Gastroesophageal sphincter (tissue), 4 donors: ENCODE measurements at places on chromosomes 6 and 20. TPM values are rescaled to one million over a fixed set of nuclear protein-coding genes. Genes with fewer than 3 reads are reported as not detected.

TPX2 gene
- total RNA-seq, result 0.62 TPM

JPH2 gene
- 442 TPM for total RNA-seq

ANKRD66 gene
- 0.15 TPM for total RNA-seq

KIFC1 gene
- 0.79 TPM for total RNA-seq

NEURL2 gene
- total RNA-seq, result 10.3 TPM

CENPW gene
- total RNA-seq, result 1.9 TPM

GSS gene
- 47.6 TPM for total RNA-seq

DNA sequence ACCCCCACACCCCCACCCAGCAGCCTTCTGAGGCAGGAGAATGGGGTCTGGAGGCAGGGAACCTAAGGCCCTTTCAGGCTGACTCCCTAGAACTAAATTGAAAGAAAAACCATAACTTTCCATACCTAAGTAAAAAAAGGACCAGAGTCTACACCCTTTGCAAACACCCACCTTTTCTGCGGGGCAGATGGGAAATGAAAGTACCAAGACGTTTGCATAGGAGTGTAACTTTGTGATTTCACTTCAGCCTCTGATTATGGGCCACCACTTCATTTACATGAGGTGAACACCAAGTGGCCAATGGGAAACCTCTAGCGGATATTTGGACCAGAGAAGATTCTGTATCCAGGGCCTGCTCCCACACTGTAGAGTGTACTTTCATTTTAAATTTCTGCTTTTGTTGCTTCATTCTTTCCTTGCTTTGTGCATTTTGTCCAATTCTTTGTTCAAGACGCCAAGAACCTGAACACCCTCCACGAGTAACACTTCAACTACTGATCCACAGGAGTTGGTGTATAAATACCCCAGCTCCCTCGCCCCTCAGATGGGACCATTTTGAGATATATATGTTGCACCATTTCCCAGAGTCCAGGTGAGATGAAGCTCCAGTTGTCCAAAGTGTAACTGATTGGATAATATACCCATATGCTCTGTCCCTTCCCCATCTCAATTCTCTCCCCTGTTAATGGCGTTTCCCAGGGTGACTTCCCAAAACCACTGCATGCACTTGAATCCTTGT, 18.9 kb upstream of the SRSF6 start:
- ATAC-seq, result no peak

- no peak for ATAC-seq
These were observed 1.9 kb downstream of the SLC22A16 start for GRCh38 chr6:110474500-110474899.

GRCh38 chr6:81940451-81940985, 188.0 kb upstream of the TENT5A start:
- no peak for ATAC-seq

SLC12A5 gene
- not detected for total RNA-seq

MYLK2 gene
- total RNA-seq, result 0.54 TPM

OPN5 gene
- total RNA-seq, result not detected

GRCh38 chr6:110295451-110296165, 62.5 kb downstream of the METTL24 start:
- no peak for ATAC-seq

GGTLC1 gene
- not detected for total RNA-seq
